NK-92 treated with Interleukin-12 subunit alpha and Interleukin-12 subunit beta, amount 100 ng/mL, for 24 hours (cell line): ENCODE measurements at places on chromosomes 5 and 9.

DNA sequence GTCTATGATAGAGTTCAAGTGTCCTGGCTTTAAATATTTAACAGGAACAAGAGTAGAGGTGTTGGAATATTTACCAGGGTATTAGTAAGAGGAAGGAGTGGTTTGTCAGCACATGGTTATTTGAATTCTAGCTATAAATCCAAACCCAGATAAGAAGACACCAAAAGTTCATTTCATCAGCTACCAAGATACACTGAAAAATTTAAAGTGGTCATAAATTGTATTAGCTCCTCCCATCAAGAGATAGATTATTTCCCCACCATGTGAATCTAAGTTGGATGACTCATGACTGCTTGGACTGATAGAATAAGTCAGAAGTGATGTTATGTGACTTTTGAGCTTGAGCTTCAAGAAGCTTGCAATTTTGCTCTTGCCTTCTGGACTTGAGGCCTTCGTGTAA, 72.1 kb upstream of the GRAMD2B start:
- no peak for DNase-seq

DNA sequence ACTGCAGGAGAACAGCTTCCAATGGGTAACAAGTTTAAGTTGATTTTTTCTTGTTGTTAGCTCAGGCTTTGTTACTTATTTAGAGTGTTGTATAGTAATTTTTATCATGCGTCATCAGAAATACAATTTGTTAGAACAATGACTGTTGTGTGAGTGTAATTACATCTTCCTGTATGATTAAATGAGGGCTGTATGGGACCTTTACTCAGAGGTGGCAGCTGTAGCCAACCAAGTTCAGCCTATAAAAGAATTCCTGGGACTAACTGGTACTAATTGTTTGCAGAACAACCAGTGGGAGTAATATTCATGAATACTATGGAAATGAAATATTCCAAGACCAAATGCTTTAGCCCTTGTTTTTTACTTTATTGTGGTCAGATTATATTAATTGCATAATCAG, 30.8 kb upstream of the TJP2 start:
- DNase-seq: no peak

DNA sequence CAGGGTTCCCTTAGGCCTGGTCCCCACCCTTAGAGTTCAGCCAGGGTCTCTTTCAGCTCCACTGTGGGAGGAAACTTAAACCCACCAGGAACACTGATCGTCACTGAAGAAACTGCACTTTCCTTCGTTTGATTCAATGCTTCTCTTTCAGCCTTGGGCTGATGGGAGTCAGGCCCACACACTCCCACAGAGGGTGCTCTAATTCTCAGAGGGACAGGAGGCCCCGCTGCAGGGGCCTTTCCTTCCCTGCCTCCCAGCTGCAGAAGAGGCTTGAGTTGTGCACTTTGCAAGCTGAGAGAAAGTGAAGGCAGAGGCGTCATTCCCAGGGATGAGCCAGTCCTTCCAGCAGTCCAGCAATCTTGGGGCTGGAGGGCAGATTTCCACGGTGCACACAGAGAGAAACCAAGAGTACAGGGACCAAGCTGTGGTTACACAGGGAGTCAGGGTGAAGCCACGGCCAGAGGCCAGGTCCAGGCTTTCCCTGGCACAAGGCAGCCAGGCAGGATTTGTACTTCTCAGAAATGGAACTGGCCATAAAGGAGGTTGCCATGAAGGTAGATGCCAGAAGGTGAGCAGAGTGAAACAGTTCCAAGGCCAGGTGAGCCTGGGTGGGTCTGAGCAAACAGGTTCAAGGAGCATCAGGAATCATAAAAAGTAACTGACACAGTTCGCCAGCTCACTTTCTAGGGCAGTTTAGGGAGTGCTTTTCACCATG, 10.4 kb upstream of the GLIPR2 start:
- DNase-seq: no peak

DNA sequence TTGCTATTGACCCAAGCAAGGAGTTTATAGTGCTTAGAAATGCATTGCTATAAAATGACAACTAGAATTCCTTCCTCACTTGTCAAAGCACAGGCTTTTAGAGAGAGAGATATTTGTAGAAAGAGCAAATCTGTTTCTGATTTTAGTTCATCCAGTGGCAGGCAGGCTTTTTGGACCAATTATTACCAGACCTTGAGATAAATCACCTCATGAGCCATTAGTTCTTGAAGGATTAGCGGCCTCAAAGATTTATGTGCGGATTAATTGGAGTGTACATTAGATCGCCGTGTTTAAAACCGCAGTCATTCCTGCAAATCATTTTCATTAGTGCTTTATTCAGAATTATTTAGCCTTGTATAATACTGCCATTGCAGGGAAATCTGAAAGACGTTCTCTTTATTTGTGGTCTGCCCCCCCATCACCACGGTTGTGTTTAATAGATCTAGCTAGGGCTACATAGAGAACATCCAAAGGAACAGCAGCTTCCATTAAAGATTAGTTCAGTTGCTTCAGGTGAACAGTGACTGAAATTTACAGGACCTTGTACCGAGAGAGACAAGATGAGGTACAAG, 28.8 kb upstream of the TJP2 start:
- no peak for DNase-seq

DNA sequence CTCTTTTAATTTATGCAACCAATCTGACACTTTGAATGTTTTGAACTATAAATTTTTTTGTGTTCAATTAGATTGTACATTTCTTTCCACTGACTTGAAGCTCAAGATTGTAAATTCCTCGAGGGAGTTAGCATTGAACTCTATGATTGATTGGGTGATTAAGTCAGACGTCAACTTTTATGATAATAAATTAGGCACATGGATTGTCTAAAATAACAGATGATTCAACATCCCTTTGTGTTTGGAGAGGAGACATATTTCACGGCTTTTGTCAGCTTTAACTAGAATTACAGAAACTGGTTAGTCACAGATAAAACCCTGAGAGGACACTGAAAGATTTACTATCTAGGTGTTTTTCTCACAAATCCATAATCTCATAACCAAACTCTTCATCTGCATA, 32.7 kb upstream of the TXNDC8 start:
- DNase-seq: no peak

- no peak for DNase-seq
Measured at GRCh38 chr5:43303242-43303641, 10.0 kb downstream of the HMGCS1 start.

DNA sequence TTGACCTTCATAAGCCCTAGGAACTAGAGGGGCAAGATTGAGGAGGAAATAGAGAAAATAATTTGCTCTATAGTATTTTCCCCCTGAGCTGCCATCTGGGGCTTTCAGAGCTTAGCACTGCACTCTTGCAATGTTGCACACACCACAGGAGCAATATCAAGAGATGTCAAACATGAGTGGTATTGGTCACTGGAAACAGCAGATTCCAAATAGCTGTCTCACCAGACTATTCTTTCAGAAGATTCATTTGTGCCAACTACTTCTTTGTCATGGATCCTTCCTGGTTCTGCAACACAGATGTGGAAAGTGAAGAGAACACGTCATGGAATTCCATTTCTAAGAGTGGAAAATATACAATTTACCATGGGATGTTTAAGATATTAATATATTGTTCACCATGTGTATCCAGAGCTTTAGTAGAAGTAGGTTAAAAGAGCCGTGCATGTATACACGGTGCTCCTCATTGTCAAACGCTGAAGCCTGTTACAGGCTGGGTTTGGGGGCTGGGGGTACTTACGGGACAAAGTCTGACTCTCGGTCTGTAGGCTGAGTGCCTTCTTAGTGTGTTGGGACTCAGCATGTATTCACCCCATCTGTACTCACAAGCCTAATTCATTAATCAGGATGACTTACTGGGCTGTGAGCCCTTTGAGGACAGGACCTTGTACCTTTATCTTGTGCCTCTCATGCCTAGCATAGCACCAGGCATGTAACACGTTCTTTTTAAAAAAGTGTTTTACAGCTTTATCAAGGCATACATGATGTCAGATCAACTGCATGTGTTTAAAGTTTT, 31.4 kb upstream of the GDNF start:
- no peak for DNase-seq

- no peak for DNase-seq
Measured at GRCh38 chr5:178624631-178625546, 2.0 kb downstream of the CLK4 start.

DNA sequence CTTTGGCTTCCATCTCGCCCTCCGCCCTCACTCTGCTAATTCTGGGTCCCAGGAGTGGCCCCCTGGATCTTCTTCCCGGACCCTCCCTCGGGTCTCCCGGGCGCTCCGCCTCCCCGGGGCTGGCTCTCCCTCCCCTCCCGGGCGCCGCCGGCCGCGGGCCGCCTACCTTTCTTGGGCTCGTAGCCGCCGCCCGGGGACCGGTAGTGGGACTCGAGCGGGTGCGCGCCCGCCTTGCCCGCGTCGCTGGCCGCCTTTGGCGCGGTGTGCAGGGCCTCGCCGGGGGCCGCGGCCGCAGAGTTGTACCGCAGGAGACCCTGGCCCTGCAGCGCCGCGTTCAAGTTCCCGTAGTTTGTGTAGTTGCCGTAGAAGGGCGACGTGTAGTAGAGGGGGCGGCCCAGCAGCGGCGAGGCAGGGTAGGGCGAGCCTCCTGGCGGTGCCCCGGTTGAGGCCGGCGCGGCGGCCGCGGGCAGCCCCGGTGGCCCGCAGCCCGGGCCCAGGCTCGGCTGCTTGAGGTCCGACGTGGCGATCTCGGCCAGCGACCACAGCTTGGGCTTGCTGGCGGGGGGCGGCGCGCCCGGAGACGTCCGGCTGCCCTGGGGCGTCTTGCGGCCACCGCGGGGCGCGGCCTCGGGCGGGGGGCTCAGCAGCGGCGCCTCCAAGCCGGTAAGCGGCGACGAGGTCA, 3.2 kb downstream of the IRX2 start:
- no peak for DNase-seq

GRCh38 chr9:18989865-18990264, 43.1 kb downstream of the SAXO1 start:
- no peak for DNase-seq

- no peak for DNase-seq
Measured at GRCh38 chr5:69491027-69491426, 1.6 kb upstream of the OCLN start.

- no peak for DNase-seq
Measured at GRCh38 chr9:130023144-130023787, 19.7 kb downstream of the FNBP1 start.
